ENCODE measurements at places on chromosomes 2 and 18.

DNA sequence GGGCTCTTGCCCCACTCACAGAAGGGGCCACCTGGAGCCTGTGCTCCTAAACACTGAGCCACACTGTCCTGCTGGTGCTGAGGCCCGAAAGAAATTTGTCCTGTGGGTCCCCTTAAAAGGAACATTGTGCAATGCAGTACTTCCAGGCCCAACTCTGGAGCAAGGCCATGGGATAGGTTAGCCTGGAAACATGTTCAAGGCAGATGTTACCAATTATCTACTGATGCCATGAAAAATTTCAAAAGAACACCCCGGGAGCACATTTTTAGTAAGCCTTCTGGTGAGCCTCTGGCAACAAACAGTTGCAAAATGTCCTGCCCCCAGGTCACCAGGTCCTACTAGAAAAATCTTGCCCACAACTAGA is 12.3 kb upstream of the PTMA start:
- DNase-seq = no peak

DNA sequence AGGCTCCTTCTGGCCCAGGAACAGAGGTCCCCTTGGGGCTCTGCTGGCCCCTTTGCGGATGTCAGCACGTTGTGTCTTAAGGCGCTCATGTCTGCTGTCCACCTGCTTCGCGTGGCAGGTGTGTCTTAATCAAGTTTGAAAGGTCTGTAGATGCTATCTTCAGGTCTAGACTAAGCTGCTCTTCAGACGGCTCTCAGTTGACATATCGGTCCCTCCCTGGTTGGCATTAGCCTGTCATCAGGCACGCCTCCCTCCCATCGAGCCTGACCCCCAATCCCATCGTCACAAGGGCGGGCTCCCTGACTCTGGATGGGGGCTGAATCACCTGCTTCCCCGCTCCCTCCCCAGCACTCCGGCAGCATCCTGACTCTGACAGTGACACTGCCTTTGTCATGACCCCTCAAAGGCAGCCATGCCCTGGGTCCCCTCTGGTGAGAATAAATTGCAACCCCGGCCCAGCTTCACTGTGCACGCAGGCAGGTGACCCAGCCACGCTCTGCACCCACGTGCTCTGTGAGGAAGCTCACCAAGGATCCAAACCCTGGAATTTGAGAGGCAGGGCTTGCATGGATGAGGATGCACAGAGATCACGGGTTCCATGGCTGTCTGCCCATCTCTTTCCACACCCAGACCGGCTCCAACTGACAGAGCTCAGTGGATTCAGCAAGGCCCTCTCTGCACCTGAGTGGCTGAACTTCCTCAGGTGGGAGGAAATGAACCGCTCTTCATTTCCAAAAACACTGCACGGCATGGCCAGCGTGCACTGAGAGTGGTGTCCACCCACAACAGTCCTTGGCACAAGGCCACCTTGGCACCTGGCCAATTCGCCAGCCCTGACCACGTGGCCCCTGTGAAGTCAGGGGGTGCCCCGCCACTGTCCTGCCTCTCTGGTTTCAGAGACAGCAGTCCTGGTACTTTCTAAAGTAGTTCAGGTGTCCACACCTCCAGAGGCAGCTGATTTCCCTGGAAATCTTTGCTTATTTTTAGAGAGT is 110.2 kb upstream of the GPC1 start:
- no peak for DNase-seq

DNA sequence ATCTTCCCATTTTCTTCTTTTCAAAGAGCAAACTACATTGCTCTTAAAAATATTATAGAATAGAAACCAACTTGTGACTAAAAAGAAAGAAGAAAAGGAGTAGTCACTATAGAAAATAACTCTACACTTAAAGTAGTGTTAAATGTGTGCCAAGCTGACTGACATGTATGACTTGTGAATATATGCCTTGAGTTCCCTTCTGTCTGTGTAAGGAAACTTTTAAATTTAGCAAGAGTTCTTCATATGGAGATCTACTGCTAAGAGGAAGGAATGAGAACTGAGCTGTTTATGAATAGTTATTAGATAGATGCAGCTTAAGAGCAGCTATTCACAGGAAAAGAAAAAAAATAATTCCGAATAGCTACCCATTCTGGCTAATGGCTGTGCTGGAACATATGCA is 1221.7 kb upstream of the ZEB2 start:
- DNase-seq = no peak

GRCh38 chr18:31585991-31586390 is 5.7 kb upstream of the TTR start:
- no peak for DNase-seq

- DNase-seq = no peak
Measured at GRCh38 chr18:78978349-78979055, 1.1 kb upstream of the SALL3 start.

DNA sequence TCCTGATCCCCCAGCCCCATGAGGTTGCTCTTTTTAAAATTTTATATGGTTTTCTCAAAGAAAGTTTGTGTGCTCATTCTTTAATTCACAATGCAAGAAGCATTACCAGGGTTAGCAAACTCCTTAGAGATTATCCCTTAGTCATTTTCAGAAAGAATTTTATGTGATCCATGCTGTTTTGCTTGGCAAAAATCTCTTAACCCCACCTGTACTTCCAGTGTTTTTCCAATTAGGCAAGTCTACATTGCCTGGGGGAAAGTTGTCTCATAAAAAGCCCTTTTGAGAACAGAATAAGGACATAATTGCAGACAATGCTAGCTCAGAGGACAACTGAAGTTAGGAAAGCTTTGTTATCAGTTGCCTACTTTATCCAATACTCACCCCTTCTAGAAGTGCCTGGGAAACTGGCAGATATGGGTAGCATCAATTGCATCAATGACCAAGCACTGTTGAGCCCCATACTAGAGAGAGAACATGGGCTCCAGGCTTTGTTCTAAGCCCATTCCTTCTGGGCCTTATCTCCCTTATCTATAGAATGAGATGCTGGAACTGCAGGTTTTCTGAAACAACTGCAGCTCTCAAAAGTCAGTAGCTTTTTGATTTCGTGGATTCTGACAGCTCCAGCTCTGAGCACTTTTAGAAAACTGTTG is 265.9 kb upstream of the SPHKAP start:
- DNase-seq = no peak

DNA sequence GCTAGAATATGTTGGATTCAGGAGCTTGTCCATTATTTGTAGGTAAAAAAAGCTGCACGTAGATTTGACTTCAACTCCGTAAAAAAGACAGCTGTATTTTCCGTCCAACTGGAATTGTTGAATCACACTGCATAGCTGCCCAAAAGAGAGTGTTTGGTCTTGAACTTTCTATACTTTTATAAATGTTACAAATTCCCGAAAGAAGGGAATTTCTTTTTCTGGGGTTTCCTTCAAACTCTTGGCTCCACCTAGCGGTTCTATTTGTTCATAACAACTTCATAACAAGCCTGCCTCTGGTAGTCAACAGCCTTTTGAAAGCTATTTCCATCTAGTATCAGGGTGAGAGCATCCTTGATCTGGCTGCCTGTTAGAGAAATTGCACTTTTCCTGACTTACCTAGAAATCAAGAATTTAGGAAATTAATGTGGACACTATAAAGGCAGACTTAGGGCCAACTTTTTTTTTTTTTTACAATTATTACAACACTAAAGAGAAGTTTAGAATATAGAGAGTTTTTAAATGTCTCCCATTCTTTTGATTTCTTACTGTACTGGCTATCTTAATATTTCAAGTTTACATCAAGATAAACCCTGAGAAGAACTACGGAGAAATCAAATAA is 48.1 kb downstream of the TMEM185B start:
- peak; percentile 12 for DNase-seq

GRCh38 chr18:74019864-74020263 is 127.8 kb downstream of the FBXO15 start:
- no peak for DNase-seq

GRCh38 chr18:5941890-5942289 is 46.6 kb upstream of the TMEM200C start:
- no peak for DNase-seq
